ENCODE measurements at places on chromosomes 1 and 21.

DNA sequence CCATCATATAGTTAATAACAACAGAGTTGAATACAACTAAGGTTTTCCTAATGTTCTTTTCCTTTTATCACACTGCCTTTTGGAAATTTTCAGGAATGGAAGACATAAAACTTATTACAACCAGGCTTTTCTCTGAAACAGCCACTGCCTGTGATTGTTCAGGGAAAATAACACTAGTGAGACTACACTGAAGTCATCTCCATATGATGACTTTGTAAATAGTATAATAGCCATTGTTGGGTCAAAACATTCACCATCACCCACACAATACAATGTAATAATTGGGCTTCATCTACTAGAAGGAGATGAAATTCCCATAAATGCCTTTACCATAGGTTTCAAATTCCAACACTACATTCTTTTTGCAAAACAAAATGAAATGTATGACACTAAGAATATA, 5.0 kb downstream of the TESK2 start:
- DNase-seq = no peak

DNA sequence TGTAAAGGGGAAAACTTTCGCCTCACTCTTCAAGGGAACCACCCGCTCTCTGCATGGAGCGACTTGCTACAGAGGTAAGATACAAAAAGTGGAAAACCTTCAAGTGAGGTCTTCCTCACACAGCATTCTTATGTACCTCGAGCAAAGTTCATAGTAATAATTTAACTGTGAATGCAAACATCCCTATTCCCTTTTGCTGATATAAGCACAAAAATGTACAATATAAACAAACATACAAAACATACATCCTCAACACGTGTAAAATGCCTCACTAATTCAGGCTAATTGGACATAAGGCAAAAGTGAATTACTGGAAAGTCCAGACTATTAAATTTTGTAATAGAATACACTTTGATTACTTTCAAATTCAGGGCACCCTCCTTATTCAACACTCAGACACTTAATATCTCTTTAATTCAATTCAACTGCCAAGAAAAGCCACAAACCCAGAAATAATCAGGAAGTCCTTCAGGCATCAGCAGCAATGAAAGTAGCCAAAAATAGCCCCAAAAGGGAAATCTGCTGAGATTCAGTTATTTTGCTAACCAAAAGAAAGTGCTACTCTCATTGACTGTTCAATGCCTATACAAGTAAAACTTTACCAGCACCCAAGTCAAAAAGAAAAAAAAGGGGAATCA, 15.2 kb upstream of the LMX1A start:
- no peak for DNase-seq

- peak; percentile 2 for DNase-seq
Measured at GRCh38 chr21:38531591-38531990, 33.3 kb upstream of the ERG start.

- no peak for DNase-seq
Measured at GRCh38 chr1:218611916-218612585, 266.9 kb downstream of the TGFB2 start.

GRCh38 chr1:50742523-50742922, 217.5 kb downstream of the FAF1 start:
- peak; percentile 50 for DNase-seq

- no peak for DNase-seq
Measured at GRCh38 chr1:150875197-150876118, 941 bp downstream of the ARNT start.

GRCh38 chr1:235943581-235944114, 76.9 kb upstream of the LYST start:
- DNase-seq = peak; percentile 92

- DNase-seq = no peak
Measured at GRCh38 chr1:201545851-201546492, 7.0 kb downstream of the NAV1 start.

- no peak for DNase-seq
Measured at GRCh38 chr1:40299366-40300248, 17.5 kb downstream of the COL9A2 start.

GRCh38 chr1:92822879-92823278, 9.0 kb upstream of the RPL5 start:
- DNase-seq = peak; percentile 76

DNA sequence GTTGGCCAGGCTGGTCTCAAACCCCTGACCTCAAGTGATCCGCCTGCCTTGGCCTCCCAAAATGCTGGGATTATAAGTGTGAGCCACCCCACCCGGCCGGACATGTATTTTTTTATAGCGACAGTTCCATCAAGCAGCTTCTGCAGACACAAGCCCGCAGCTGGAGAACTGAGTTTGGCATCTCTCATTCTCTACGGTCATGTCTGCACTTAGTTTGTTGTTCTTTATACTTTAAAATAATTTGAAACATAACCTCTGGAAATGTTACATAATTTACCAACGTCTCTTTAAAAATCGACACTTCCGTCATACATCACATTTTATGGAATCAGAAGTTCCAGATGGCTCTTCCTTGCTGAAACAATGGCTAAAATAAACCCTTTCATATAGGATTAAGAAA, 183.6 kb downstream of the DYRK1A start:
- no peak for DNase-seq

DNA sequence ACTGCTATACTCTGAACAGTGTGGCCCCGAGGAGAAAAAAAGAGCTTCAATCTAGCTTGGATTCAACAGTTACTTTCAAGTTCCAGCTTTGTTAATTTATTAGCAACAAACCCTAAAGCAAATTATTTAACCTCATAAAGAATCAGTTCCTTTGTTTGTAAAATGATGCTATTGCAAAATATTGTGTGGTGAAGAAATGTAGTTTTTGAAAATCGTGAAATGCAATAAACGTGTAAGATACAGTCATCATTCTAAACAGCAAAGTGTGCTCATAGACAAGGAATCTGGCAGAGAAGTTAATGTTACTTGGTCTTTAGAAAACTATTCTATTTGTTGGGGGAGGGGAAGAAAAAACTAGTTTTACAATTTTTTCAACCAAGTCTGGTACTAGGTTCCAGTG, 297.6 kb upstream of the ADGRL4 start:
- peak; percentile 53 for DNase-seq

GRCh38 chr1:61741711-61742619, at the start of gene PATJ:
TSS of gene PATJ (plus strand) at chr1:61742480. CDS start at chr1:61762893, 20,413 bp downstream.
- DNase-seq = peak; percentile 47

DNA sequence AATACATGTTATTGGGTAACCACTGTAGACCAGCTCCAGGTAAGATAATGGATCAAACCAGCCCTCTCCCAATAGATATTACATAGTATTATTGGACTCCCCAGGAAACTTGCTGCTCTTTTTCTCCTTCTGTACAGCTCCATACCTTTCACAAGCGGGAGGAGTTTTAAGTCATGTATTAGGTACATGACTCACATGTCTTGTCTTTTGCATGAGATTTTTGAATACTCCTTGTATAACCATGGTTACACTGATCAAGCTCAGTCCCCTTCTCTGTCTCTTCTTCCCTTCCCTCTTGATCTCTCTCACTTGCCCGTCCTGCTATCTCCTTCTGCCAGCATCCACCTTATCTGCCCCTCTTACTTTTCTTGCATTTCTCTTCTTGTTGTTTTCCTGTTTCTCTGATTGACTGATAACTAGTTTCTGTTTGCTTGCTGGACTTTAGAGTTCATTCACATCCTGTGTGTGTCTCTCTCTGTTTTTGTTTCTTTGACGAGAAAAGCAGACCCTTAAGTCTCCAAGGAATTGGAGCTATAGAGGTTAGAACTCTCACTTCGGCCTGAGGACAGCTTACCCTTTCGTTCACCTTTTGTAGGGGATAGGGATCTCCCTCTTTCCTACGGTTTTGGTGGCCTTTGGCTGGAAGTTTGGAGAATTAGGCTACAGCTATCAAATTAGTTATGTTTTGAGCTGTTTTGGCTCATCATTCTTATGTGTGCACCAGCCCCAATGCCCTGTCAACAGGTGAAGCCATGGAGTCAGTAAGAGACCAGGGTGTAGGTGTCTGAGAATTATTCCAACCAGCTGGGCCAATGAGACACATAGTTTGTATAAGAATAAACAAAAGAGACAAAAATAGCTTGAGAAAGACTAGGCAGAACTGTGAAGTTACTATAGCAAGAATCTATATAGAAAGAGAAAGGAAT, 49.0 kb upstream of the ASB17 start:
- DNase-seq = no peak

- peak; percentile 86 for DNase-seq
Measured at GRCh38 chr1:41662765-41663437, 178.4 kb upstream of the EDN2 start.

DNA sequence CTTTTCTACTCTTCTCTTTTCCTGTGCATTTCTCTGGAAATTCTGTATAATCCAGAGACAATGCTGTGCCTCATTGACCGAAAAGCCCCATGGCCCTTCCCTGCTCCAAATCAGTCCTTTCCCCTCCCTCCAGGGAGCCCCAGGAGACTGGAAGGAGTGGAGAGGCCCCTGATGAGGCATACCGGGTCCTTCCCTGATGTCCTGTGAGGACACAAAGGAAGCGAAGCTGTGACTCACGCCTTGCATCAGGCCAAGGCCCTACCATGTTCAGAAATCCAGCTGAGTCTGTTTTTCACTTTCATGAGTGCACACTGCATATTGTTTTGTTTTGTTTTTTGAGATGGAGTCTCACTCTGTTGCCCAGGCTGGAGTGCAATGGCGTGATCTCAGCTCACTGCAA, 38.7 kb upstream of the BECN2 start:
- DNase-seq = peak; percentile 95

GRCh38 chr21:22711636-22712035, 1713.4 kb downstream of the NCAM2 start:
- DNase-seq = no peak

DNA sequence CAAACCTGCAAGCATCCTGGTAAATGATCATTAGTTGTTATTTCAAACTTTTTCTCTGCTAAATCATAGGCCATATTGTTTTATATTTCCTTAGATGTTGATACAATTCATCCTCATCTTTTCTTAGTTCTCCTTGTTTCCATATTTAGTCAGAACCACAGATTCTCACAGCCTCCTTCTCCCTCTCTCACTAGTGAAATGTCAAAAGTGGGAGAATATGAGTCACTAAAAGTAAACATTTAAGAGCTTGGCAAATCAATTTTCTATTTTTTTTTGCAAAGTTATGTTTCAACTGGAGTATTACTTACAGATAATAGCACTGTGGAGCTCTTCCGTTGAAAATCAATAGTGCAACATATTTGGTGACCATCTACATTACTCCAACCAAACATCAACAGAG, 308.8 kb downstream of the COL11A1 start:
- DNase-seq = peak; percentile 20

DNA sequence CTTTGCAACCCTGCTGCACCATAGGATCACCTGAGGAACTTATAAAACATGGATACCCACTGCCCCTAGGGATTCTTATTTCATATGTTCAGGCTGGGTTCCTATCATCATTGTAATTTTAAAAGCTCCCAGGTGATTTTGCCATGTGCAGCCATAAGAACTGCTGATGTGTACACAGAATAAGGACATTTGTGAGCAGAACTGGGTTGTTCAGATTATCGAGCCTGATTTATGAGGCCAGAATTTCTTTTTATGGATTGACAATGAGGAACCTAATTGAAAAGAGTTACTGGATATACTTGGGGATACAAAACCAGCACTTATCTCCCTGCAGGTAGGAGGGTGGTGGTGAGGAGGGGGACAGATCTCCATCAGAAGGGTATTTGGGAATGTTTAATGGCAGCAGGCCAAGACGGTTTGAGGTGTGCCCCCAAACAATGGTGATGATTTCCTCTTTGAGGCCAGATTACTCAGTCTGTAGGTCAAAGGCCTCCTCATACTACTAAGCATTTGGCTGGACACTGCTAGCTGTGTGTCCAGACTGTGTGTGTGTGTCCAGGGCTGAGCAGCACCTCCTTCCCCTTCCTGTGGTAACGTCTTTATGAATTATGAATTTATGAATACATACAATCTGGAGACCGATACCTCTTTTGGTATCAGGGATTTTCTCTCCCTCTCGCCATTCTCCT, 18.9 kb downstream of the NOS1AP start:
- peak; percentile 11 for DNase-seq

GRCh38 chr1:35220976-35221375, 28.0 kb upstream of the SFPQ start:
- DNase-seq = no peak

- no peak for DNase-seq
Measured at GRCh38 chr1:53321366-53321765, 6.5 kb downstream of the LRP8 start.

DNA sequence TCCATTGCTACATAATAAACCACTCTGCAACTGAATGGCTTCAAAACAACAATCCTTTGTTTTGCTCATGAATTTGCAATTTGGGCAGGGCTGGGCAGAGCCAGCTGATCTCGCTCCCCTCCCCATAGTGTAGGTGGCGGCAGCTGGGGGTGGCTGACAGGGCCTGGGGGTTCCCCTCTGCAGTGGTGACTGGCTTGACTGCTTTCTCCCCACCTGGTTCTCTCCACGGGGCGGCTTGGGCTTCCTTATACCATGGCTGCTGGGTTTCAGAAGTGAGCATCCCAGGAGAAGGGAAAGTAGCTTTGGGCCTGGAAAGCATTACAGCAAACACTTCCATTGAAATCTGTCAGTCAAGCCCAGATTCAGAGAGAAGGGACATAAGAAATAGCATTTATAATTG, 129.7 kb upstream of the ZBTB40 start:
- DNase-seq = no peak

DNA sequence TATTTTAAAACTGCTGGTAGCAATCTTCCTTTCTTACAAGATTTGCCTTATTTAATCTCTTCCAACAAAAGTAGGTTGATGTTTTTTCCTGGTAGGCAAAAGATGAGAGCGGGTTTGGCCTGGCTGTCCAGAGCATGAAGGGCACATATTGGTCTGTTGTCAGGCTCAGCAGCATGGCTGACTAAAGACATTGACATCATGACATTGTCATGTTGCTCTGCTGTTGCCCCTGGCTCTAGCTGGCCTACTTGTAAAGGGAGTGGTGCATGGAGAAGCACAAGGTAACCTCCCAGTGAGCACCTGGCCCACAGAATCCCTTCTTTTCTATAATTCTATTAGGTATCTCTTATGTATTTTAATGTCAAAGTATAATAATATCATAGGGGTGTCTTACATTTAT, 23.6 kb downstream of the GNPAT start:
- no peak for DNase-seq

- no peak for DNase-seq
Measured at GRCh38 chr1:210800301-210800700, 333.6 kb downstream of the KCNH1 start.

DNA sequence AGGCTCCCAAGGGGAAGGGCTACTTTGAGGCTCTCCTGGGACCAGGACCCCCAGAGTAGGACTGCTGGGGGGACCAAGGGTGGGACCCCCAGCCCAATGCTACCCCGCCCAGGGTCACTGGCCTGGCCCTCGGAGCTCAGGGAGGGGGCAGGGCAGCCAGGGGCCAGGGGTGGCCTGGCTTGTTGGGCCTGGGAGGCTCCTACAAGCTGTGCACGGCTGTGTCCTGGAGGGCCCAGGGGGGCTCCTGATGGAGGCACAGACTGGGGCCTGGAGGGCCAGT, 2.2 kb downstream of the HES4 start:
- DNase-seq = no peak

Measured in foreskin fibroblast (primary cell).